IPS-NIHi11 (cell line): ENCODE measurements at places on chromosomes 5 and 9.

GRCh38 chr5:38794986-38795385 lies 50.8 kb upstream of the OSMR start:
- DNase-seq: no peak

GRCh38 chr9:37989701-37990100 lies 79.3 kb downstream of the SHB start:
- DNase-seq: no peak

GRCh38 chr5:76958991-76959767 lies 6.3 kb downstream of the CRHBP start:
- DNase-seq: no peak

GRCh38 chr9:94887721-94888120 lies 161.2 kb downstream of the AOPEP start:
- no peak for DNase-seq

DNA sequence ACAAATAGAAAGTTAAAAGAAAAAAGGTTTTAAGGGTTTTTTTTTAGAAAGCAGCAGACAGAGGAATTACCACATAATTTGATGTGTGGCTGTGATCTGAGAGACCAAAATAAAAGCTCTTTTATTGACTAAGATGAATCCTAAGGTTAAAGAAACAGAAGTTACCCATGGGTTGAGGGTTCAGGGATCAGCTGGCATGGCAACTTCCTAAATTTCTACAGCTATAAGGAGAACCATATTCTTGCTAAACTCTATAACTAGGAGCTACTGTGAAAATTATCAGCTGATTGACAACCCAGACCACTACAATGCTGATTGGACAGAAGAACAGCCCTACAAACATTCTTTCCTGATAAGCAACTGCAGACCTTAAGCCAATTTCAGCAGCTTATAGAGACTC lies 40.2 kb downstream of the TMEM215 start:
- DNase-seq: no peak

- no peak for DNase-seq
Measured at GRCh38 chr5:67985686-67986387, 229.7 kb upstream of the PIK3R1 start.

- no peak for DNase-seq
Measured at GRCh38 chr5:175347027-175347426, 97.0 kb downstream of the DRD1 start.

DNA sequence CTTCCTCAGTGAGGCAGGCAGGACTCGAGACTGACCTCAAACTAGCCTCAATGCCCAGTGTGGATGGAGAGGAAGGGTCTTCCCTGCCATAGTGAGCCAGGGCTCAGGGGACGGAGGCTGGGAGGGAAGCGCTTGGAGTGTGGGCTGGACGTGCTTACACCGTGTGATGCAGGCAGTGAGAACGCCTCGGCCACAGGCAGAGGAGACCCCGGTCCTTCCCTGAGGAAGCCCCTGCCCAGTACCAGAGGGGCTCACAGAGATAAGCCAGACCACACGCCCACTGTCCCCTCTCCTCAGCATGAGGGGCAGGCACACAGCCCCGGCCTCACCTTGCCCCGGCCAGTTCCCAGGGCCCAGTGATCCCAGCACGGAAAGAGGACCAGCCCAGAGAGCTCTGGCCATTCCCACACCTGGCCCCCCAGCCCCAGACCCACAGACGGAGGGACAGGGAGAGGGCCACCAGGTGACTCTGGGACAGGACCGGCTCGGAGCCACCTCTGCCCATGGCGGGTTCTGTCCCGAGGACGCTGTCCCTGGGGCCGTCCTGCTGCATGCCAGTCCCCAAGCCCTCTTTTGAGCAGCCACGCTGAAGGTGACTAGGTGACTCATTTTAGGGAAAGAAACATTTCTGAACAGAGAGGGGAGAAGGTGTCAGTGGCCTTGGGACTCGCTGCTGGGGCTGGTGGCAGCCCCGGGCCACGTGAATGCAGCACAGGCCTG lies 6.0 kb upstream of the NSMF start:
- DNase-seq: no peak

- peak; percentile 71 for DNase-seq
Measured at GRCh38 chr9:1939926-1940368, 75.2 kb upstream of the SMARCA2 start.

DNA sequence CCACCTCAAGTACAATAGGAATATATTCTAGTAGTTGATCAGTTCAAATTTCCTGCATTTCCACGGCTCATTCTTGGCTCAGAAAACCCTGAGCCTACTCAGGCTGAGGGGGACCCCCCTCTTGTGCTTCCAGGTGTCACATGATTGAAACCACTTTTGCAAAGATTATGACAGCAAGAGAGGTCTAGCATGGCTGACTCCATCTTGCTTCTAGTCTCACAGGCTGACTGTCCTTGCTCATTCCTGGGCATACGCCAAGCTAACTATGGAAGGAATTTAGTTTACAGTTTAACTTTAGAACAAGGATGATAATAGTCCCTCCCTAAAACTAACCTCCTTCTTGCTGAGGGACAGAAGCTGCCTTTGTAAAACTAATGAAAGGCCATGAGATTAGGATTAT lies 154.1 kb downstream of the SNX18 start:
- DNase-seq: no peak

- no peak for DNase-seq
Measured at GRCh38 chr5:73678322-73678740, 52.3 kb downstream of the ARHGEF28 start.

GRCh38 chr9:122031157-122031556 lies 62.0 kb downstream of the TTLL11 start:
- DNase-seq: no peak

GRCh38 chr9:4353236-4353635 lies 53.4 kb upstream of the GLIS3 start:
- no peak for DNase-seq

- DNase-seq: peak; percentile 52
Measured at GRCh38 chr5:118698774-118699173, 289.6 kb downstream of the DTWD2 start.

DNA sequence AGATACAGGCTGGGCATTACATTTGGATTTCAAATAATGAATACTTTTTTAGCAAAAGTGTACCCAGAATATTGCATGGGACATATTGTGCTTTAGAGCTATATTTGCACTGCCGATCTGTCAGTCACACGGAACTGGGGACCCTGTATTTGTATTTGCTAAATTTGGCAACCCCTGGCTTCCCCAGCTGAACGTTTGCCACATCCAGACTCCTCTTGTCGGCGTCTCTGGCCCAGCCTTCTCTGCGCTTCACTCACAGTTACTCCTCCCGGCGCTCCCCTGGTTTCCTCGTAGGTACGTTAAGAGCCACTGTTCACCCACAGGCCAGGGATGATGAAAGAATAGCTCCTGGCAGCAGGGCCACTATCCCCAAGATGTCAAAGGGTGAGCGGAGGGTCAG lies 58.7 kb downstream of the NSUN2 start:
- DNase-seq: no peak

- DNase-seq: no peak
Measured at GRCh38 chr5:181036816-181037364, 3.2 kb upstream of the BTNL9 start.

DNA sequence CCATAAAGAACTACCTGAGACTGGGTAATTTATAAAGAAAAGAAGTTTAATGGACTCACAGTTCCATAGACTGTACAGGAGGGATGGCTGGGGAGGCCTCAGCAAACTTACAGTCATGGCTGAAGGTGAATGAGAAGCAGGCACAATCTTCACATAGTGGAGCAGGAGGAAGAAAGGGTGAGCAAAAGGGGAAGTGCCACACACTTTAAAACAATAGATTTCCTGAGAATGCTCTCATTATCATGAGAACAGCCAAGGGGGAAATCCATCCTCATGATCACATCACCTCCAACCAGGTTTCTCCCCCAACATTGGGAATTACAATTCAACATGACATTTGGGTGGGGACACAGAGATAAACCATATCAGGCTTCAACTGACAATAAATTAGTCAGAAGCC lies 664.9 kb downstream of the TAF11L14 start:
- no peak for DNase-seq

DNA sequence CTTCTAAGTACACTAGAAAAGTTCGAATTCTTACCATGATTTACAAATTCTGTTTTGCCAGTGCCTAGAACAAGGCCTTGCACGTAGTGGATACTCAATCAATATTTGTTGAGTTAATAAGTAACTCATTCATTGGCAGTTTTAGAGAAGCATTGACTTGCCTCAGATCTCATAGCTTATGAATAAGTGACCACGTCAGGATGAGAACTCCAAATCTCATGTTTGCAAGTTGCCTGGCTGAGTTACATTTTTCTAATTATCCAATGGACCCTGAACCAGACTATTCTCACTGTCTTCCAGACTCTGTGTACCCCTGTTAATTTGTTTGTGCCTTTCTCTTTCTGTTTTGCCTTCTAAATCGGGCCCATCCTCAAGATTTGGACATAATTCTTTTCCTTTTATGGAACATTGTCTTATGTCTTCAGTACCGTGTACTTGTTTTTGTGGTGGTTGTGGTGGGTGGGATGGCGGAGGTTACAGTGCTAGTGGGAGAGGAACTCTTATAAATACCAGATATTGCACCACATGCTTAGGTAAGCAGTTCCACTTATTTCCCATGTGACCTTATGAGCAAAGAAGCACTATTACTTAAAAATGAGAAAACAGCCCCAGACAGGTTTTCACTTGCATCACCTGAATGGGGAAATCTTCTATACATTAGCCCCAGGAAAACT lies 96.3 kb downstream of the UNC13B start:
- no peak for DNase-seq
